ENCODE measurements at places on chromosomes 2 and 18. TPM values are rescaled to one million over a fixed set of nuclear protein-coding genes. Genes with fewer than 3 reads are reported as not detected.

The ZSWIM2 gene
- not detected for total RNA-seq

The ANKAR gene
- total RNA-seq: 31.5 TPM

The NT5DC4 gene
- not detected for total RNA-seq

The CACNB4 gene
- total RNA-seq: 13.8 TPM

The KCNG3 gene
- not detected for total RNA-seq

The TOGARAM2 gene
- total RNA-seq: 0.49 TPM

The IL37 gene
- not detected for total RNA-seq

The STARD7 gene
- total RNA-seq: 68.1 TPM

DNA sequence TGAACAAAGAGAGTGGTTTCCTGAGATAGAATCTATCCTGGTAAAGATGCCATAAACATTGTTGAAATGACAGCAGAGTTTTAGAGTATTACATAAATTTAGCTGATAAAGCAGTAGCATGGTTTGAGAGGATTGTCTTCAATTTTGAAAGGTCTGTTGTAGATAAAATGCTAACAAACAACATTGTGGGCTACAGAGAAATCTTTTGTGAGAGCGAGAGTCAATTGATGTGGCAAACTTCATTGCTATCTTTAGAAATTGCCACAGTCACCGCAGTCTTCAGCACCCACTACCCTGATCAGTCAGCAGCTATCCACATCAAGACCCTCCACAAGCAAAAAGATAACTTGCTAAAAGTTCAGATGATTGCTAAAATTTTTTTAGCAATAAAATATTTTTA, 17.5 kb downstream of the VRK2 start:
- DNase-seq: no peak

GRCh38 chr2:102048465-102048864, 56.7 kb downstream of the IL1R2 start:
- no peak for DNase-seq

- no peak for DNase-seq
Measured at GRCh38 chr2:24542269-24542872, 51.3 kb downstream of the NCOA1 start.

GRCh38 chr2:182321096-182321495, 105.7 kb downstream of the PDE1A start:
- DNase-seq: no peak

DNA sequence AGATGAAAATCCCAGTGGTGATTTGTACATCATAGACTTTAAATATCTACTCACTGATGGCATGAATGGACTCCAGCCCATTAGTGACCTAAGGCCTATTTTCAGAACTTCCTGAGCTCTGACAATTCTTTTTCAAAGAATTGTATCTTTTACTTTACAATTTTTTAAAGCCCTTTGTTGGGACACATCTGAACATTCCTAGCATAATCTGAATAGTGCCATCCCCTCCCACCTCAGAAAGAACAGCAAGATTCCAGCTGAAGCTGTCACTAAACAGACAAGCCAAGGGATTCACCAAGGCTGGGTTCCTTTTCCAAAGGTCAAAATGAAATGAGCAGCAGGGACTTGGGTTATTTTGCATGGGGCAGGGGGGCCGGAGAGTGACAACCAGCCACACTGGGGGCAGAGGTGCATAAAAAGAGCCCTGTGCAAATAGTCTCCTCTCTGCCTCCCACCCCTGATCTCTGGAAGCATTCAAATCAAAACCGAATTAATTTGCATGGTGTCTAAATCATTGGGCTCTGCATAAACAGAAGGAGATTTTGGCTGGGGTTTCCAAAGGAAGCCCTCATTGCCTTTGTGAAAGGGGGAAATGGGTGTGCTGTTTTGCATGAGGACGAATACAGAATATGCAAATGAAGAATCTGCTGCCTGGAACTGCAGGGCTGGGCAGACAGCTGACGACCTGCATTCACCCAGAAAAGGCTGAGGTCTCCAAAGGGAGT, 17.2 kb downstream of the EPHA4 start:
- no peak for DNase-seq

DNA sequence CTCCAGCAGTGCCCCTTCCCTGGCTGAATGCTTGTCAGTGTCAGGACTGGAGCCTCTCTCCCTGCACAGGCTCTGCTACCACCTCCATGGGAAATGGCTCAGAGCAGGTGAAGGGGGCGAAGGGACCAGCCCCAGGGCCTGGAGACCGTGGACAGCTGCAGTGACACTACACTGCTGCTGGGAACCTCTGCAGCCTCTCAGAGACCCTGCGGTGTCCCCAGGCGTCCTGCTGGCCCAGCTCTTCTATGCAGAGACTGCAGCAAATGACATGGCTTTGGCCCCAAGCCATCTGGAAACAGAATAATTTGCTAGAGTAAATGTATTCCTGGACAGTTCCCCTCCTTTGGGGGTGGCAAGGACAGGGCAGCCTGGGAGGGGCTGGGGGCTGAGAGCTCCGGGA, 53.2 kb downstream of the CIB4 start:
- DNase-seq: no peak

DNA sequence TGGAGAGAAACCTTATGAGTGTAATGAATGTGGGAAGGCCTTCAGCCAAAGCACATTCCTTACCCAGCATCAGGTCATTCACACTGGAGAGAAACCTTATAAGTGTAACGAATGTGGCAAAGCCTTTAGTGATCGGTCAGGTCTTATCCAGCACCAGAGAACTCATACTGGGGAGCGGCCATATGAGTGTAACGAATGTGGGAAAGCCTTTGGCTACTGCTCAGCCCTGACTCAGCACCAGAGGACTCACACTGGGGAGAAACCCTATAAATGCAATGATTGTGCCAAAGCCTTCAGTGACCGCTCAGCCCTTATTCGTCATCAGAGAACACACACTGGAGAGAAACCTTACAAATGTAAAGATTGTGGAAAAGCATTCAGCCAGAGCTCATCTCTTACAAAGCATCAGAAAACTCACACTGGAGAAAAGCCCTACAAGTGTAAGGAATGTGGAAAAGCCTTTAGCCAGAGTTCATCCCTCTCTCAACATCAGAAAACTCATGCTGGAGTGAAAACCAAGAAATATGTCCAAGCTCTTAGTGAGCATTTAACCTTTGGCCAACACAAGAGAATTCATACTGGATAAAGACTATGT, 7.8 kb downstream of the ZNF892 start:
- DNase-seq: no peak

GRCh38 chr2:235413064-235413463, 80.8 kb upstream of the AGAP1 start:
- DNase-seq: no peak

- no peak for DNase-seq
Measured at GRCh38 chr2:17541531-17541950, 1.0 kb downstream of the VSNL1 start.

- DNase-seq: no peak
Measured at GRCh38 chr2:126883666-126884040, 15.0 kb upstream of the TEX51 start.

DNA sequence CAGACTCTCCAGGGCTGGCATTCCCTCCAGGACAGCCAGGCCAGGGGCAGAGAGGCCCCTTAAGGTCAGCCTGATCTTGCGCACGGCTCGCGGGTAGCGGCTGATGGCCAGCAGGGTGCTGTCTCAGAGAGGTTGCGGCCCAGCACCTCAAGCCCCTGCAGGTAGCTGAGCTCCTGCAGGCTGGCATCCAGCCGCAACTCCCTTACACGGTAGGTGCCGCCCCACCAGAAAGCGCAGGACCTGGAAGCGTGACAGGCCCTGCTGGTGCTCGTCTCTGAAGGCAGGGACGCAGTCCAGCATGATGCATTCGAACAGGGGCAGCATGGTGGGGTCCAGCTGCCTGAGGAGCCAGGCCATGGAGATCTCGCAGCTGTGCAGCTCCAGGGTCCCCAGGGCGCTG, 38.9 kb downstream of the C1D start:
- DNase-seq: no peak

DNA sequence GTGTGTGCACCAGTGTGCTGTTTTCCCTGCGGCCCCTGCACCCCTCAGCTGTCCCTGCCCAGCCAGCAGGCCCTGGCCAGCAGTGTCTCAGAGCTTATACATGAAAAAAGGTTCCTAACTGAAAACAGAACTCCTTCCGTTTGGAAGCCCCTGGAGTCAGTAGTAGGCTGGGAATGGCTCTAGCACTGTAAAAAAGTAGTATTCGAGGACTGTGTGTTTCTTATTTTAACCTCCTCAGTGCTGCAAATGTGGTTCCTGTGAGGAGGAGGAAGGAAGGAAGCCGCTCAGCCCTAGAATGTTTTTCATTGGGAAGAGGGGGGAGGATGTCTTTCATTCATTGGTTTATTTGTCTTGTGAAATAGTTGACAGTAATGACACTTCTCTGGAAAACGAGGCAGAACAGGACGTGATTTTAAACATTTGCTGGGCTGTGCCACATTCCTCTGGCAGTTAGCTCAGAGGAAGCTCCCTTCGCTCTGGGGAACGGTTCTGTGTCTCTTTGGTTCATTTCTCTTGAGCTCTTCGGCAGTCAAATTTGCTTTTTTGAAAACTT, 103.5 kb downstream of the SPTBN1 start:
- no peak for DNase-seq

- no peak for DNase-seq
Measured at GRCh38 chr2:235095569-235095968, 143.8 kb downstream of the SH3BP4 start.

- no peak for DNase-seq
Measured at GRCh38 chr2:102425441-102426132, 2.6 kb downstream of the IL18RAP start.

- no peak for DNase-seq
Measured at GRCh38 chr18:22412176-22412911, 5.4 kb downstream of the CTAGE1 start.

- no peak for DNase-seq
Measured at GRCh38 chr2:7031547-7032245, 114.5 kb downstream of the RNF144A start.

DNA sequence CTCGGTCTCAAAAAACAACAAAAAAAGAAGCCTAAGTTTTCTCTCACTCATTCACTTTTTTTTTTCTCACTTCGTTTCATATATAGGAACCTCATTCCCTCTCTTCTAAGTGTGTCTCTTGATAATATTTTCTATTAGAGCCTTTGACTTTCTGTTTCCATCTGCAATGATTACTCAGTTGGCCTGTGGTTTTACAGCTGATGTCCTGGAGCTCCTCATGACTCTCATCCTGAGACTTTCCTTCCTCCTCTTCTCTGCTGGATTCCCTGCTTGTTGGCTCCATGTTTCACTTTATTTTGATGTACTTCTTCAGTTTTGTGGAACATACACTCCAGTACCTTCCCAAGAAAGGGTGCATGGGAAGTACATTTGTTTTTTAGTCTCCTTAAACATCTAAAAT, 154.2 kb upstream of the GATA6 start:
- no peak for DNase-seq

GRCh38 chr2:216807857-216808272, 52.0 kb downstream of the TNP1 start:
- no peak for DNase-seq

- no peak for DNase-seq
Measured at GRCh38 chr2:77552956-77553355, 30.8 kb upstream of the LRRTM4 start.

DNA sequence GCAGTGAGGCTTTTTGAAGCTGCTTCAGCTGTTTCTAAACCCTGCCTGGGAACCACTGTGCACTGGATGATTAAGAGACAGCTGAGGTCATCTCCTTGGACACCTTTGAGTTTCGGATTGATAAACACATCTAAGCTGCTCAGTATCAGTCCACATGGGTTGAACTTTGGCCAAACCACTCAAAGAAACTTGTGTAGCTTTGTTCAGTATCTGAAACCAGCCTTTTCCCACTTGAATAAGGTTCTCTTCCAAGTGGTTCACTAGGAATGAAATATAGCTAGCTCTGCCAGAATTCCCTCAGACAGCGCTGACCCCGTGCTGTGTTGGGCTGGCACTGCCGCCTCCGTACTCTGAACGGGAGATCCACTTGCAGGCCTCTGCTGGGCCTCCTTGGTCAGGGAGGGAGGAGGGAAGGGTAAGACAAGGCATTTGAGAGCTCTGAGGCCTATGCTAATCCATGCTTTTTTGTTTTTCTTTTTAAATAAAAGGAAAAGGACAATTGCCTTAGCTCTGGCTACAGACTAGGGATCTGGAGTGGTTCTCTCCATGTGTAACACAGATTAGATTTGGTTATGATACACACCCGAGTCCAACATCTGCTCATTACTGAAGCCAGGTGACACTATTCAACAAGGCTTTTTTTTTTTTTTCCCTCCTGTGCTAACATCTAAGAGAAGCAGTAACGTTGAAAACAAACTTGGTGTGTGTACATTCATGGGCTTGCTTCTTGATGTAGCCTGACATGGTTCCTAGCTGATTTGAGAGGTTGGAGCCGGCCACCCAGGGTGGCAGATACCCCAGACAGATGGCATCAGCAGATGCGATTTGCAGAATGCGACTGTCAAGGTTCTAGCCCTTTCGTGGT, 67.7 kb downstream of the NCK2 start:
- DNase-seq: no peak

GRCh38 chr2:112640800-112641675, 4.7 kb upstream of the SLC20A1 start:
- DNase-seq: no peak

DNA sequence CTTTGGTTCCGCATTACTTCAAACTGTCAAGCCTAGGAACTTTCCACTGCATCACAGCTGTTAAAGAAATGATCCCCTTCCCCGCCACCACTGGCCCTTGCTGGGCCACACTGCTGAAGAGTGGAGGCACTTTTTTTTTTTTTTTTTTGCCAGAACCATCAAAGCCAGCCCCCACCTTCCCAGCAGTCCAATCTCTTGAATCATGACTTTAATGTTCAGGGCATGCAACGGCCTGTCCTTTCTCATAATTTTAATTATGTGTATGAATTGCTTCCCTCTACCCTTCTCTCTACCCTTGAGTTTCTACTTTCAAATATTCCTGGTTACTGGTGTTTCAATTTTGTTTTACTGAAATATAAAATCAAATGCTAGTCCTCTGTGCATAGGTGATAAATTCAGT, 102.1 kb upstream of the LMAN1 start:
- no peak for DNase-seq

- no peak for DNase-seq
Measured at GRCh38 chr18:51278045-51278649, 80.7 kb upstream of the MEX3C start.

DNA sequence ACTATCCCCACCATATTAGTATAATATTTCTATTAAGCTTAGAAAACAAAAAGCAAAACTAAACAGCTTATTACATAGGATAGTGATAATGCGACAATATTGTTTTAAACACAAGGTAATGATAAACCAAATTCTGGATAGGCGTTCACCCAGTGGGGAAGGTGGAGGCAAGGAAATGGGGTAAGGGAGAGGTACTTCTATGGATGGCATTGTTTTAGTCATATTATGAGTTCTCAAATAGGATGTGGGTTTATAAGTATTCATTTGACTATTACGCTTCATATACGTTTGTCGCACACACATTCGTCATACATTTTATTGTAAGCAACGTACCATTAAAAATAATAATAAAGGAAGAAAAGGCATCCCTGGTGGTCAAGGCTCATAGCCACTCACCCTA, 88.8 kb upstream of the DNMT3A start:
- no peak for DNase-seq

- no peak for DNase-seq
Measured at GRCh38 chr2:179454443-179455171, 190.0 kb upstream of the SESTD1 start.

GRCh38 chr2:178330175-178331017, 120.6 kb downstream of the PRKRA start:
- no peak for DNase-seq
